ENCODE measurements at places on chromosomes 16 and 17. TPM values are rescaled to one million over a fixed set of nuclear protein-coding genes. Genes with fewer than 3 reads are reported as not detected.
A peak's percentile ranks its signal among the peaks of the same experiment; 100 is the strongest.

The TRAPPC1 gene
- polyA plus RNA-seq = 151 TPM

The DPEP2 gene
- 0.51 TPM for polyA plus RNA-seq

DNA sequence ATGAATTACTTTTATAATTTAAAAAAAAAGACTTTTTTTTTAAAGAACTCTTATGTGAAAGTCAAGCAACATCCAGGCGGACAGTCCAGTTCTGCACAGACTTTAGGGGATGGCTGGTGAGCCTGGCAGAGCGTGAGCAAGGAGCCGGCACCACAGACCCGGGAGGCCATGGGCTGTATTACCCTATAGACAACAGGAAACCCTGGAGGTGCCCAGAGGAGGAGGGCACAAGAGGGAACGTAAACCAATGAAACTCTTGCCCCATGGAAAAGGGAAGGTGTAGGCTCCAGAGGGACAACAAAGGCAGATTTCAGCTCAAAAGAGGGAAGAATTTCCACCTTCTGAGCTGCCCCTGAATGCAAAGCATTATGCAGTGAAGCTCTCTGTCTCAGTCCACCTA lies 25.5 kb upstream of the RPH3AL start:
- no peak for DNase-seq

DNA sequence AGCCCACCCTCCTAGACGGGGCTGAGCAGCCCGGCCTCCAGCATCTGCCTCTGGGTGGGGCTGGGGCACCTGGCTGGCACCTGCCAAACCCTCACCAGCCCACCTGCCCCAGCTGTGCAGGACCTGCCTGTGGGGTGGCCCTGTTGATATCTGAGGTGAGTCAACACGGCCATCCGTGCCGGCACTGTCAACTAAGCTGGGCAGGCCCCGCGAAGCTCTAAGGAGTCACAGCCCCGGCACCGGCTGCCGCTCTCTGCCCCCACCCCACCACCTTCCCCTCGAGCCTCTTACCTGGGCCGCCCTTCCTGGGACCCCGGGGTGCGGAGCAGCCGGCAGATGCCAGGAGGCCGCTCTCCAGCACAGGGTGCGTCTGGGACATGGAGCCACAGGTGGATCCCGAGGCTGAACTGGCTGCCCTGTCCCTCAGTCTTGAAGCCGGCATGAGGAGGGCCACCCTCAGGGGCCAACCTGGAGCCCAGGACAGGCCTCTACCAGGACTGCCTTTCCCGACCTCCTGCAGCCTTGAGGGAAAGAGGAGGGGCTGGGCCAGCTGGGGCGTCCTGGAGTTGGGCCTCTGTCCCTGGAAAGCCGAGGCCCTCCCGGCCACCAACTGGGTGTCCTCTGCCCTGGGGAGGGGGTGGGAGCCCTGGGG lies 515 bp downstream of the CBFA2T3 start:
- DNase-seq = no peak

- DNase-seq = peak; percentile 25
These were observed 10.0 kb downstream of the ATP5PD start for GRCh38 chr17:75036643-75037268.

DNA sequence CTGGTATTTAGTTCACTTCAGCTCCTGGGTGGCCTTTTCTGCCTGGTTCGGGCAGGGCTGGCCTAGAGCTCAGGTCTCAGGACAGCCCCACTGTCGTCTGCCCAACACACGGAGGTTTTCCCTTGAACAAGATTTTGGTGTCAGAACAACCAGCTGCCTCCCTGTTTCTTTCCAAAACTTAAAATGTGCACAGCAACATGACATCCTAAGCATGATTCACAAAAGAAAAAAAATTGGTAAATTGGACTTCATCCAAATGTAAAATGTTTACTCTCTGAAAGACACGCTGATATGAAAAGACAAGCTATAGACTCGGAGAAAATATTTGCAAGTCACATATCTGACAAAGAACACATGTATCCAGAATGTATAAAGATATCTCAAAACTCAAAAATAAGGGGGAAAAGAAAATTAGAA lies 197.8 kb upstream of the CHMP6 start:
- no peak for DNase-seq

DNA sequence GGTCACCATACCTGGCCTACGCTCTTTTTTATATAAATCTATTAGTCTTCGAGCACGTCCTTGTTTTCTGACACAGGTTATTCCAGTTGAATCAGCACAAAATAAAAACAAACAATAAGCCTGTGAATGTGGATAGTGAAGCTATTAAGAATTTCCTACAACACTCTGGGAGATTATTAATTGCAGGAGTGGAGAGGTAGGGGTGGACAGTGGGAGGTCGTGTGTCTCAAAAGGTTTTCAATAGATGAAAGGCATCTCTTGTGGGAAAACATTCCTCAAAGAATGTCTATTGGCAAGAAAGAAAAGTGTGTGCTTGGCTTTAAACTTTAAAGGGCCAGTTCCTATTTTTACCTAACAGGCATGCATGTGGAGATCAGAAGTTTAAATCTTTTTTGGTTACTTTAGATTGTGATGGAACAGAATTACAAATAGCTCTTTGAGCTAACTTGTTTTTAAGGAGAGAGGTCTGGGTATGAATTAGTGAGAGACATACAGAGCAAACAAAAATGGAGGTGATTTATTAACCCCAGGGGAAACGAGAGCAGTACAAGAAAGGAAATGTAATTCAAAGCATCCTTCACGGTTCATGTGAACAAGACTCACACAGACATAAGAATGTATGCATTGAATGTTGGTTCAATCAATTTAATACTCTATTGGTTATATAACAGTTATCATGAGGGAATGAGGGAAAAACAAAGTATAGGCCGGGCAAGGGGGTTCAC lies 9.0 kb downstream of the SMYD4 start:
- no peak for DNase-seq

DNA sequence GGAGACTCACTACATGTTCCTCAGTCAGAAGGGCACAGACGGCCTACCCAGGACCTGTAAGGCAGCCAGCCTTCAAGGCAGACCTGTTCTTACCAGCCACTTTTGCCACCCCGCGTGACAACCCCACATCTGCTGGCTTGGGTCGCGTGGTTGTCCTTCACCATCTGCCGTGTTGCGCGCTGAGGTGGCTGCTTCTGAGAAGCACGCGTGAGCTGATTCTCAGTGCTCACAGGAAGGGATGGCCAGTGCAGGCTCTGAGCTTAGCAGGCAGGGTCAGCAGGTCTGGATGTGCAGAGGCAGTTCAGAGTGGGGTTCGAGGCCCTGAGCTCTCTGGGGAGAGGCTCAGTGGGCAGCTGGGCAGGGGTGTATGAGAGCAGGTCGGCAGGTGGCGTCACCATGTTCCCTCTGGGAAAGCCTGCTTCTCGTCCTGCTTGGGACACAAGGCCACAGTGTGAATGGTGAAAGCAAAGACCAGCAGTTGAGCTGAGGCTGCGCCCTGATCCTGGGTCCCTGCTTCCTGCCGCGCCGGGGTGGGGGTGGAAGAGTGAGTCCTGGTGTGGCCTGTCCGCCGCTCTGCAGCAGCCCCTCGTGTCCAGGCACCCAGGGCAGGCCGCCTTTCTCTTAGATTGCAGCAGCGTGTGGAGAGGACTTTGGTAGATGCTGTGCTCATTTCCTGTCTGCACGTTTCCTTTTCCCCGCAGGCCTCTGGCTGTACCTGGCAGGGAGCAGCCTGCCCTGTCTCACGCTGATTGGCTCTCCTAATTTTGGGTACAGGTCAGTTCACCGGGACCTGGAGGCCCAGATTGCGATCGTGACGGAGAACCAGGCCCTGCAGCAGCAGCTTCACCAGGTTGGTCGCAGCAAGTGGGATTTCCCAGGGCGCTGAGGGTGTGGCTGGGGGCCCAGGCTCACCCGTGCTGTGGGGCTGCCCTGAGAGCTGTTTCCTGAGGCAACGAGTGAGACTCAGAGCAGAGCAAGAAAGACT lies 36.0 kb downstream of the PGS1 start:
- no peak for DNase-seq

- no peak for DNase-seq
These were observed 1.4 kb upstream of the SLC22A31 start for GRCh38 chr16:89201439-89202377.

The GSE1 gene
- polyA plus RNA-seq = 73.5 TPM

The ZNF319 gene
- 9.9 TPM for polyA plus RNA-seq

DNA sequence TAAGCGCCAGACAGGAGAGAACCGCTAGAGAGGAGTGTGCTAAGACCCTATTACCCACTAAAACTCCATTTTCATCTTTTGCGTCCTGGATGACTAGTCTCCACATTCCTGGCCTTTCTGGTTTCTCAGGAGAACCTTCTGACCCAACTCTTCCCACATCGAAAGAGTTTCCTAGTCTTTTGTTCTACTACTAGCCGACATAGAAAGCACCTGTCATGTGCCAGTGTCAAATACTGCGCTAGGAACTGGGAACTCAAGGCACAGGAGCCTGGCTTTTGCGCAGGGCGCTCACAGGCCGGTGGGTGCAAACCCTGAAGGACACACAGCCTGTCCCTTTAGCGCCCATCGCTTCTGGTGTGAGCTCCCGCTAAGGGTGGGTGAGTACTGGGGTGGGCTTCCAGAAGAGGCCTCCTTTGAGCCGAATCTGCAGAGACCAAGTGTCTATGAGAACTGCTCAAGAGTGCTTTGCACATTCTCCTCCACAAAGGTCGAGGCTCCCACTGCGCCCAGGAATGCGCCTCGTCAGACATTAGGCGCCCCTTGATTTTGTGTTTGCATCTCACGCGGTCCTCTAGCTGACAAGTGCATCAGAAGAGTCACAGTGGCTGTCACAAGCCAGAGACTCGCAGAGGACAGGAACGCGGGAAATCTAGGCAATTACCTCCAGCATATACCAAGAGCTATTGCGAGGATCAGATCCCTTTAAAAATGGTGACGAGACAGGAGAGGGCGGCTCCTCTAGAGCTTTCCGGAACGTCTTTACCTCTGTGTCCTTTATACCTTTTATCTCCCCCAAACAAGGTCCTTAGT lies 2.0 kb upstream of the PSMB3 start:
- no peak for DNase-seq

- DNase-seq = no peak
These were observed 60.1 kb downstream of the CYLD start for GRCh38 chr16:50802000-50802399.

The SERPINF2 gene
- polyA plus RNA-seq = 101 TPM

DNA sequence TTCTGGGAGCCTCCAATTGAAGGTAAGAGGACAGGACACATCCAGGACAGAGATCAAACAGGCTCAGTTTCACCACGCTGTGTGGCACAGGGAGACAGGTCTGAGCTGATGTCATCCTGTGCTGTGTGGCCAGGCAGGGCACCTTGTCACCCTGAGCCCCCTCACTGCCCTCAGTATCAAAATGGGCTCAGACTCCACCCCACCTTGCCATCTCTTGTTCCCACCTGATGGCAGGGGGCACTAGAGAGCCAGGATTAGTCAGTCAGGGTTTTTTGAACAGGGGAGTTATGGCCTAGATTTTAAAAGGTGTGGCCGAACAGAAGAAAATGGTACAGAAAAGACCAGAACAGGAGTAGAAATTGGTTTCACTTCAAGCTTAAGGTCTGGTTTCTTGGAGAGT lies 2.6 kb downstream of the KAT2A start:
- DNase-seq = no peak

The RNF43 gene
- polyA plus RNA-seq = 8.9 TPM

DNA sequence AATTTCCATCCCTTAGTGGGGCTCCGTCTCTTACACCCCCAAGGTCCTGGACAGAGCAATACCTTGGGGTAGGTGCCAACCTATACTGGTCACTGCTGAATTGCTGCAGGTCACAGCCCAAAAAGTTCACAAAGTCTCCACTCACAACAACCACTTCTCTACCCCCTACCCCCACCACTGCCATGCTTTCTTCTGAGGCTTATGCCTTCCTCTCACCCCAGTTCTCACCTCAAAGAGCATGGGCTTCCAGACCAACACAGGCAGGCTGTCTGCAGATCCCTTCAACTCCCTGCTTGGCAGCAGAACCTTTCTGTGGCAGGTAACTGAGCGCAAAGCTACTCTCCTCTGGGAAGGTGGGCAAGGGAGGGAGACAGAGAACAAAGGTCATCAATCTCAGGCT lies 35.5 kb downstream of the C16orf78 start:
- no peak for DNase-seq

GRCh38 chr17:59406808-59407381 lies 75.4 kb downstream of the YPEL2 start:
- DNase-seq = peak; percentile 74

- DNase-seq = no peak
These were observed 305.2 kb downstream of the SEC14L1 start for GRCh38 chr17:77445760-77446532.

DNA sequence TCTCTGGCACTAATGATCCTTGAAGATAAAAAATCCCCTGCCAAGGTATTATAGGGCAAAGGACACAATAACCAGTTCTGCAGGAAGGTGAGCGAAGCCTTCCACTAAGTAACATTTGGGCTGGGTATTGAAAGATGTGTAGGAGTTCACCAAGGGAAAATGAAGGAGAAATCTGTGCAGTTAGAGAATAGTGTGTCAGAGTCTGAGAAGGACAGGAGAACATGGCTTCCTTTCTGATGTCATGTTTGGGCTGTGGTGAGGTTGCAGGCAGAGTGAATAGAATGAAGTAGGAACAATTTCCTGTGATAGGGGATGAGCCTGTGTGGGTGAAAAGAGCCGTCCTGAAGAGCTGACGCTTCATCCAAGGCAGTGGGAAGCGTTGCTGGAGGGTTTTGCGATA lies 24.1 kb upstream of the CIITA start:
- DNase-seq = no peak

GRCh38 chr16:72969146-72969545 lies 78.8 kb downstream of the ZFHX3 start:
- no peak for DNase-seq

The YPEL2 gene
- polyA plus RNA-seq = 39.3 TPM

The XAF1 gene
- polyA plus RNA-seq = 32.6 TPM

DNA sequence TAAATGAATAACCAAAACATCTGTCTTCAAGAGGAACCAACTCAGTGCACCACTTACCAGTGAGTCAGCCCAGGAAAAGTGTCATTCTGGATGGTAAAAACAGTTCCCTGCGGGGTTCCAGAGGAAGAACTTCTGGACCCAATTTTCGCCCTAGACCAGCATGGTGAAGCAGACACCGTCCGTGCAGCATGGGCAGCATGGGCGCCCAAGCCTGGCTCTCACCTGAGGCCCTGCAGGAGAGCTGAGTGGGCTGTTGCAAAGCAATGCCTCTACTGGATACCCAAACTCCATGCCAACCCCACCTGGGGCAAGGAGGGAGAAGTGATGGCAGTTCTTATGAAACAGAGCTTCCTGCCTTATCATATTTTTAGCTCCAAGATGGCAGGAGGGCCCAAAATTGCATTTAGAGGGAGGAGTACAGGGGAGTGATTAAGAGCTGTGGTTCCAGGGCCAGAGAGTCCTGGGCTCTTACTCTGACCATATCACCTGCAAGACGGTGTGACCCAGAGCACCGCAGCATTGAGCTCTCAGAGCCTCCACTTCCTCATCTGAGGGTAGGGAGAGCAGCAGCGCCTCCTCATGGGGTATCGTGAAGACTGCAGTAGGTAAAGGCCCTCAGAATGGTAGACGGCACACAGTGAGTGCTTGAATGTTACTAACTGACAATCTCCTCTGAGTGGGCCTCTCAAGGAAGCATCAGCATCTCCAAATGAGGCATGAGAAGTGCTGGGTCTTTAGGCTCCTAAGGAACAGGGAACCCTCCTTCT lies 16.6 kb upstream of the INPP5K start:
- DNase-seq = no peak

GRCh38 chr17:35103271-35103670 lies 16.4 kb downstream of the RAD51D start:
- no peak for DNase-seq

- no peak for DNase-seq
These were observed 495 bp downstream of the PARN start for GRCh38 chr16:14629612-14629918.
